ENCODE measurements at places on chromosomes 7 and 10.
A peak's percentile ranks its signal among the peaks of the same experiment; 100 is the strongest.

GRCh38 chr10:93369588-93370164 lies 112.5 kb downstream of the MYOF start:
- DNase-seq, result no peak

DNA sequence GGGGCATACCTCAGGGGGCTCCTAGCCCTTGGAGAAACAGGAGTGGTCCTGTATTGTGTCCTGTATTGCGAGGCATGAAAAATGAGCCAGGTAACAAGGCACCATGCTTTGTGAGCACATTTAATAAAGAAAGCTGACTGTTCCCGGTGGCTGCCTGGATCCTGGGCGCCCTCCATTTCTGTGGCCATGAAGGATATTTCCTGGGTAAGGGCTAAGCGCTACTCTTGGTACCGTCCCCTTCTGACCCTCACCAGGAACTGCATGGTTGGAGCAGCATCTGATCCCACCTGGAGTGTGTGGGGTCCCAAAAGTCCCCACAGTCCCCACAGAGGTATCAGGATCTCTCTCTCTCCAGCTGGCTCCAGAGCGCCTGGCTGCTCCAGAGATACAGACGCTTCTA lies 139.5 kb downstream of the MAPK8 start:
- DNase-seq, result no peak

GRCh38 chr10:103859161-103860086 lies 4.0 kb upstream of the SH3PXD2A start:
- DNase-seq, result no peak

DNA sequence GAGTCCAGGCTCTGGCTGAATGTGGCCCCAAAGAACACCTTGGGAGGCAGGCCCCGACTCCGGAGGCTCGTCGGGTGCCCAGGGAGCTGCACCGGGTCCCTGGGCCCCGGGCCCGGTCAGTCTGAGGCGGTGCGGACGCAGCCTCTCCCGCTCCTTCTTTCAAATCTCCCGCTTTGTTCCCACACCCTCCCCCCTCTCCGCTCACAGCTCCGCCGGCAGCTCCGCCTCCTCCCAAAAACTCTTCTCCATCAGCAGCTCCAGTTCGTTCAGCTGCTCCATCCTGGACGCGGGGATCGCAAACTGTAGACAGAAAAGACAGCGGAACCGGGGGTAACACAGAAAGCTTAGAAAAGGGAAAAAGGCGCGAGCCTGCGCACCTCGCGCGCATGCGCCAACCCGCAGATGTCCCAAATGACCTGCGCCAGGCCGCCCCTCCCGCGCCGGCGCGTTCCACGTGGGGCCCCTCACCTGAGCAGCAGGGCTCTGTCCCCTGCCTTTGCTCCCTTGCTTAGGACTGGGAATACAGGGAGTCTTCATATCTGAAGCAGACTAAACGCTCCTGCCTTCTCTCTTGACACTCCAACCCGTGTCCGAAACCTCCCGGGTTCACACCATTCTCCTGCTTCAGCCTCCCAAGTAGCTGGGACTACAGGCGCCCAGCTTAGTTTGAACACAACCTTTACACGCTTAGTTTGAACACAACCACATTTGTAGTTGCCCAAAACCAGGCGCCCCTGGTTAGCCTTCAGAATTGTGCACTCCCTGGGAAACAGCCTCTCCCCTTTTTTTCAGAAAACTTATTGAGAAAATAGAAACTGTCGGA lies at the start of gene DNA2:
DNA2 (minus strand) TSS at position 388 of the 823 bp plus-strand sequence; CDS start at position 279, 109 bp downstream.
- peak; percentile 88 for DNase-seq

DNA sequence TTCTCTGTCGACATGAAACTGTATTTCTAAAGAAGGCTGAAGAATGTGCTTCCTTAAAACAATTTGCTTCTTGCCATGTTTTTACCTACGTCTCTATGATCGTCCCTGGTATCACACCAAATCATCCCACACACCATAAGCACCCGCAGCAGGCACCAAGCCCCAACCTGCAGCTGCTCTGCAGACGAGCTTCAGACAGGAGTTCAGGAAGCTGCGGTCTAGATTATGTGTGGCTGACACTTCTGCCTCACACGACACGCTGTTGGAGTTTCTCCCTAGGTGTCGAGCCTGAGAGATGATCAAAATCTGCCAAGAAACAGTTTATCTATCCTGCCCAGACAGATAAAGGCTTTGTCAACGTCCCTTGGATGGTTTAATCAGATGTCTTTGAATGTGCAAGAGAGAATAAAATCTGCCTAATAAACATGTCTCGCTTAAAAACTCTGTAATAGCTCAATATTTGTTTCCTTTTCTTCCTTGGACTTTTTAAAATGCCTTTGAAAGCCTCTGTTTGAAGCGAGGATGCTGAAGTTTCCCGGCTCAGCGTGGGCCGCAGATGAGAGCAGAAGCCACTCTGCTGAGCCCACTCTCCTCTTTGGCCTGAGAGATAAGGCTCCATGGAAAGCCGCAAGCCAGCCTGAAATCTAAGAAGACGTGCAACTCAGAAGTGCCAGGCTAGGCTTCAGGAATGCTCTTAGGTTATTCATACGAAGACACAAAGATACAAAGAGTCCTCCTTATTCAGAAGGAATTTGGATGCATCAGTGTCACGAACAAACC lies 158.3 kb upstream of the PFKP start:
- no peak for DNase-seq

GRCh38 chr7:20786779-20787659 lies at the start of gene SP8:
Gene SP8, minus strand, starts transcription at chr7:20786886. Its CDS starts 88 bp downstream, at chr7:20786798.
- no peak for DNase-seq

DNA sequence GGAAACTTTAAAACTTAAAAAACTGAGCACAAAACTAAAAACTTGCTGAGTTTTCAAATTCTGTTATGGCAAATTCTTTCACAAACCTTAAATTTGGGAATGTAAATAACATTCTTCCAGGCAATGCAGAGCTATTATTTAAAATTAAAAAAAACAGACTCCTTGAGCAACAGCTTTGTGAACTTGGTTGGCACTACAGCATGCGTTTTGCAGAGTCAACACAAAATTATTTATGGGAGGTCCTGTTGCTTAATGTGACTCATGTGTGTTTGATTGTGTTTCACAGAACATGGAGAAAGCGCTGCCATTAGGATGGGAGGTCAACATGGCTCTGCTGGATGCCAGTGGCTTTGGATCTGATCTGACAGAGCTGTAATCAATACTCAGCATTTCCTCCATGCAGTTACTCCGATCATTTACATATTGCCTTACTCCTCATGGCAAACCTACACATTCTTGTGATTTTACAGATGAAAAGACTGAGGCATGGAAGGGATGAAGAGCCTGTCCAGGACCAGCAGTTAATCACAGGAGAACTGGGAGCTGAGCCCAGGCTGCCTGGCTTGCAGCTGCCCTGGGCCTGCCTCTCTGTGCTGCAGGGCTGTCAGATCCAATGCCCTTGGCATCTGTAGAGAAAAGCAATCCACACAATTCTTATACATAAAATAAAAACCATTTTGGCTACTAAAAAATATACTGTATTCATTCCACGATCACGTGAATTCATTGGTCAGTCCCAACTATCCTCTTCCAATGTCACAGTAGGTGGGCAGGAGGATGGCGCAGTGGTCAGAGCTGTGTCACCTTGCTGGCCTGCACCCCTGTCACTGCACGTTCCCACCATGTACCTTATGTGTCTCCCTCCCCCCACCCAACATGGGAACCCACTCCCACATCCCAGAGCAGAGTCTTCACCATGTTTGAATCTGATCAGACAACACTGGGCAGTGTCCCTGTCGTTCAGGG lies 200.9 kb downstream of the CXCL12 start:
- no peak for DNase-seq

- no peak for DNase-seq
These were observed 190.8 kb downstream of the GATA3 start for GRCh38 chr10:8245131-8245813.

GRCh38 chr7:27745064-27745583 lies 5.2 kb downstream of the TAX1BP1 start:
- no peak for DNase-seq
